Naive thymus-derived CD8-positive, alpha-beta T cell (primary cell): ENCODE measurements at places on chromosomes 1 and 21.

GRCh38 chr1:150017206-150017750 lies 6.8 kb upstream of the OTUD7B start:
- H3K4me1 ChIP-seq, result no peaks in the 10 kb centered on the region
- H3K27ac ChIP-seq, result no peak overlapping the region
- H3K36me3 ChIP-seq, result no peaks in the 10 kb centered on the region
- no peak for DNase-seq
- H3K4me3 ChIP-seq, result no peak overlapping the region
- H3K27me3 ChIP-seq, result no peaks in the 10 kb centered on the region

DNA sequence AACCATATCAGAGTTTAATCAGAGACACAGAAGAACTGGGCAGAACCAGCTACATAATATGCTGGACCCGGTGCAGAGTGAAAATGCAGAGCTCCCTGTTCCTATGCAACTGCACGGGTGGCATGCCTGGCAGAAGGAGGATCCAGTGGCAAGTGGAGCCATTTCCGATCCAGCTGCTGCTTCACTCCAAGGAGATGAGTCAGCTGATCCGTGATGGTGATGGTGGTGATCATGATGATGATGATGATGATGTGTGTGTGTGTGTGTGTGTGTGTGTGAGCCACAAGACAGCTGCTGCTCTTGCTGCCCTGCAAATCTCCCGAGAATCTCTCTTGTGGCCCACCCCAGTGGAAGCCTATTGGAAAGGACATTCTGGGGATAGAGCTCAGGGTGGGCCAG lies 133.0 kb downstream of the URB2 start:
- H3K27me3 ChIP-seq, result no peaks in the 10 kb centered on the region
- H3K27ac ChIP-seq, result no peak overlapping the region
- no peak overlapping the region for H3K4me3 ChIP-seq
- peaks cover 6% of the 10 kb centered on the region for H3K4me1 ChIP-seq

GRCh38 chr1:2602866-2603520 lies 16.4 kb downstream of the PRXL2B start:
- no peaks in the 10 kb centered on the region for H3K27me3 ChIP-seq
- no peak overlapping the region for H3K27ac ChIP-seq
- no peak overlapping the region for H3K4me3 ChIP-seq
- H3K4me1 ChIP-seq, result peaks cover 3% of the 10 kb centered on the region
- DNase-seq, result no peak

DNA sequence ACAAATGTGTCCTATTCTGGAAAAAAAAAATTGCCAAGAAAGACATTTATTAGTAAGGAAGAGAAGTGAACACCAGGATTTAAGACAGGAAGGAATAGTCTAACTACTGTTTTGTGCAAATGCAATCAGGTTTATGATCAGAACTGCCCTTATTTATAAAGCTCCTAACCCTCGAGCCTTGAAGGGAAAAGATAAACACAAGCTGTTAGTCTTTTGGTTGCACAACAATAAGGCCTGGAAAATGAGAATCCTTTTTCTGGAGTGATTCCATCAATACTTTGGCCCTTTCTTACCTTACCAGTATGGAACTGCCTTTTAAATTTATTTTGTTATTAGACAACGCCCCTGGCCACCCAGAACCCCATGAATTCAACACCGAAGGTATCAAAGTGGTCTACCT lies 52.9 kb downstream of the SNRPE start:
- no peaks in the 10 kb centered on the region for H3K27me3 ChIP-seq
- no peak overlapping the region for H3K4me3 ChIP-seq
- DNase-seq, result no peak

DNA sequence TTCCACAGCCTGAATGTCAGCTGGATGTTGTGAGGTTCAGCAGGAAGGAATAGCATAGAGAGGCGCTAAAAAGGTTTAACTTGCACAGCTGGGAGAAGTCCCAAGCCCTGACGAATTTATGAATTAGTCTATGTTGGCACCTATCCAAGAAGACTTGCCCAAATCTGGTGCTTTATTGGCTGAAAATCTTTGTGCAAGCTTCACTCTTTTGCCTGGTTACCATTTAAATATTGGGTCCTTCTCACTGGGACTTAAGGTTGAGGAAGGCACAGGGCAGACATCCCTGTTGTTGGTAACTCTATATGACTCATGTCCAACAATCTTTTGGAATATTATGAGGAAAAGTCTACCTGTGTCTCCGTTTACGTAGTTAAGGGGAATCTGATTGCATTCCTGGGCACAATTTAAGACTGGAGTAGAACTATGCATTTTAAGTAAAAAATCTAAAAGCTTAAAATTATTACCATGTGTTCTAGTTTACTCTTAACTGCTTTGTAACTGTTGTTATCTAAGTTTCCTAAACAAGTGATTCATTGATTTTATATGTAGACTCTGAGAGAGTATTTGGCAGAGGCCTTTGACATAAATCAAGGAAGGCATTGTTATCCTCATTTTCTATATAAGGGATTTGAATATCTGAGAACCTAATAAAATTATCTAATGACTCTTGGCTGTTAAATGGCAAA lies 181.7 kb upstream of the DPYD start:
- no peak overlapping the region for H3K4me3 ChIP-seq
- no peak for DNase-seq
- no peaks in the 10 kb centered on the region for H3K27me3 ChIP-seq
- H3K36me3 ChIP-seq, result peaks cover 4% of the 10 kb centered on the region
- peak overlapping the region; percentile 44 for H3K27ac ChIP-seq
- no peaks in the 10 kb centered on the region for H3K4me1 ChIP-seq

GRCh38 chr1:185568155-185569123 lies 165.8 kb upstream of the HMCN1 start:
- no peaks in the 10 kb centered on the region for H3K36me3 ChIP-seq
- no peak overlapping the region for H3K4me3 ChIP-seq
- H3K4me1 ChIP-seq, result peaks cover 27% of the 10 kb centered on the region
- no peaks in the 10 kb centered on the region for H3K27me3 ChIP-seq

DNA sequence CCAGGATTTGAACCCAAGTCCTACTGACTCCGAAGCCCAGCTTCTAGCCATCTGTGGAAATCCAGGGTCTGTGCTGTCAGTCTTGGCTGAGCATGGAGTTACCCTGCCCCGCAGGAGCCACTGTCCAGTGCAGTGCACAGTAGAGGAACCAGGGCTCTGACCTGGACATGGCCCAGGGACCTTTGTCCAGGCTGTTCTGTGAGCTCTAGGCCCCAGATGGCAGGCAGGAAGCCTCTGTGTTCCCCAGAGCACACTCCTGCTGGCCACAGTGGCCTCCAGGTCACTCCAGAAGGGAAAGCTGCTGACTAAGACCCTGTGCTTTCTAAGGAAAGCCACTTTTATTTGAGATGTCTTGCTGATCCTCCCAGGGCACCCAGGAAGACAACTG lies 13.8 kb downstream of the S100A7A start:
- no peak overlapping the region for H3K4me3 ChIP-seq
- no peaks in the 10 kb centered on the region for H3K4me1 ChIP-seq
- no peaks in the 10 kb centered on the region for H3K36me3 ChIP-seq
- H3K27me3 ChIP-seq, result peaks cover 16% of the 10 kb centered on the region

GRCh38 chr21:39952265-39952664 lies 85.0 kb downstream of the PCP4 start:
- no peaks in the 10 kb centered on the region for H3K27me3 ChIP-seq
- H3K36me3 ChIP-seq, result no peaks in the 10 kb centered on the region
- no peak overlapping the region for H3K4me3 ChIP-seq
- DNase-seq, result no peak
- H3K27ac ChIP-seq, result no peak overlapping the region

GRCh38 chr1:12162459-12163137 lies 4.2 kb upstream of the TNFRSF1B start:
- H3K27ac ChIP-seq, result peak overlapping the region; percentile 87
- peaks cover 78% of the 10 kb centered on the region for H3K4me1 ChIP-seq
- no peak for DNase-seq
- H3K36me3 ChIP-seq, result no peaks in the 10 kb centered on the region

GRCh38 chr1:29391362-29391880 lies 155.1 kb downstream of the PTPRU start:
- H3K4me3 ChIP-seq, result no peak overlapping the region
- H3K27me3 ChIP-seq, result peaks cover 57% of the 10 kb centered on the region
- DNase-seq, result no peak
- no peak overlapping the region for H3K27ac ChIP-seq

DNA sequence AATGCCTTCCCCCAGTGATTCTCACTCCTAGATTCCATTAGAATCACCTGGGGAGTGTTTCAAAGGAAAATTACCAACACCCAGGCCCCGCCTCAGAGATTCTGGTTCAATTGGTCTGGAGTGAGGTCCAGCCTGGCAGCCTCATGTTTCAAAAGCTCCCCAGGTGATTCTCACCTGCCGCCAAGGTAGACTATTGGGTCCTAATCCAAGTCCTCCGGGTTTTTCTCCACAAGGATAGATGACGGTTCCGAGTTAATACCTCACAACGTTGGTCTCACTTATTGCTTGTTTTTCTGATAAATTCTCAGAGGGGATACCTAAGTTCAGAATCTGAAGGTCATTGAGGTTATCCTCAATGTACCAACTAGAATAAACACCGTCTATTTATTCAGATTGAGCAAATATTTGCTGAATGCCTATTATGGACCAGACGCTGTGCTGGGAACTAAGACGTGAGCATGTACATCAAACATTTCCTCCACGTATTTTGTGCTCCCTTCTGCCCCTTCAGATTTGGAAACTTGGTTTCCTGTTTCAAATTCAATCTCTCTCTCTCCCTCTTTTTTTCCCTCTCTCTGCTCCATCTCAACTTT lies 97.5 kb downstream of the SEC16B start:
- no peaks in the 10 kb centered on the region for H3K36me3 ChIP-seq
- DNase-seq, result no peak
- no peak overlapping the region for H3K27ac ChIP-seq
- no peak overlapping the region for H3K4me3 ChIP-seq

DNA sequence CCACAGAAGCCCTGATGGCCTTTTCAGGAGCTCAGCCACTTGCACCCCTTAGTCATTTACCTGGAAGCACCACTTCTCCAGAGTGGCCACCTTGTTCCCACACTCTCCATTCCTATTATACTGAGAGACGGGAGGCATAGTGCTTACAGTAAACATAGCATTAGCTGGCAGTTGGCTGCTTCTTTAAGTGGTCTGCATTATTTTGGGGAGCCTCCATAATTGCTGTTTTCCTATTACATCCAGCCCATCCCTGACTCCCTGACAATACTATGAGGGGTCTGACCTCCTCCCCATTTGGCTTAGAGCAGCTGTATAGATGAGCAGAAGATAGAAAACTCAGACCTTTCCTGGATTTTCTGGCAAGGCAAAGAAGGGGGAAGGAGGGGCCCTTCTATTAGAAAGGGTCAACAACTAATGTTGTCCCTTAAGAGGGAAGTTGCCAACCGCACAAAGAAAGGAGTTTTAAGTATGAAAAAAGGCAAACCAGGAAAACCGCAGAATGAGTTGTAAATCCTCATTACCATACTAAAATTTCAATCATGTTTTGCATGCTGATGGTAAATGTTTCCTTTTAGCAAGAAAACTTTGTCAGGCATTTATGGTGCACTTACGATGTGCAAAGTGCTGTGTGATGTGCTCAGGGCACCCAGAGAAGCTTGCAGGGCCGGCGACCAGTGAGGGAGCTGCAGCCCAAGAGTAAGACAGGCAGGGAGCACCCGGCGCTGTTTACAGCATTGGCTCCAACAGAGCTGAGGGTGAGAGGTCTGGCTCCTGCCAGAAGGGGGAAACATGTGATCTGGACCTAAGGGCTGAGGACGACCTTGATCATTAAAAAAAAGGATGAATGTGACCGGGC lies 167.3 kb downstream of the ZZZ3 start:
- no peaks in the 10 kb centered on the region for H3K27me3 ChIP-seq
- peaks cover 25% of the 10 kb centered on the region for H3K36me3 ChIP-seq
- peaks cover 8% of the 10 kb centered on the region for H3K4me1 ChIP-seq
- H3K4me3 ChIP-seq, result no peak overlapping the region
- DNase-seq, result no peak
- no peak overlapping the region for H3K27ac ChIP-seq

- no peak for DNase-seq
- H3K27ac ChIP-seq, result no peak overlapping the region
- peaks cover 10% of the 10 kb centered on the region for H3K4me1 ChIP-seq
- no peaks in the 10 kb centered on the region for H3K36me3 ChIP-seq
- H3K4me3 ChIP-seq, result no peak overlapping the region
These were observed 50.3 kb upstream of the MPC2 start for GRCh38 chr1:167987174-167987573.

GRCh38 chr1:214448536-214448935 lies 102.9 kb downstream of the PTPN14 start:
- no peak overlapping the region for H3K4me3 ChIP-seq
- DNase-seq, result no peak
- peaks cover 5% of the 10 kb centered on the region for H3K27me3 ChIP-seq
- H3K4me1 ChIP-seq, result no peaks in the 10 kb centered on the region

- H3K4me3 ChIP-seq, result no peak overlapping the region
- H3K27ac ChIP-seq, result no peak overlapping the region
- no peaks in the 10 kb centered on the region for H3K4me1 ChIP-seq
- H3K36me3 ChIP-seq, result no peaks in the 10 kb centered on the region
These were observed 1.7 kb downstream of the NFASC start for GRCh38 chr1:204872262-204872881.

- DNase-seq, result no peak
- H3K27me3 ChIP-seq, result no peaks in the 10 kb centered on the region
- H3K4me1 ChIP-seq, result no peaks in the 10 kb centered on the region
- H3K36me3 ChIP-seq, result no peaks in the 10 kb centered on the region
- H3K4me3 ChIP-seq, result no peak overlapping the region
- no peak overlapping the region for H3K27ac ChIP-seq
These were observed 37.0 kb downstream of the SPAG17 start for GRCh38 chr1:118148034-118148433.

GRCh38 chr1:19569786-19570185 lies 74.3 kb upstream of the NBL1 start:
- no peaks in the 10 kb centered on the region for H3K27me3 ChIP-seq
- H3K36me3 ChIP-seq, result no peaks in the 10 kb centered on the region
- no peaks in the 10 kb centered on the region for H3K4me1 ChIP-seq
- H3K4me3 ChIP-seq, result no peak overlapping the region

DNA sequence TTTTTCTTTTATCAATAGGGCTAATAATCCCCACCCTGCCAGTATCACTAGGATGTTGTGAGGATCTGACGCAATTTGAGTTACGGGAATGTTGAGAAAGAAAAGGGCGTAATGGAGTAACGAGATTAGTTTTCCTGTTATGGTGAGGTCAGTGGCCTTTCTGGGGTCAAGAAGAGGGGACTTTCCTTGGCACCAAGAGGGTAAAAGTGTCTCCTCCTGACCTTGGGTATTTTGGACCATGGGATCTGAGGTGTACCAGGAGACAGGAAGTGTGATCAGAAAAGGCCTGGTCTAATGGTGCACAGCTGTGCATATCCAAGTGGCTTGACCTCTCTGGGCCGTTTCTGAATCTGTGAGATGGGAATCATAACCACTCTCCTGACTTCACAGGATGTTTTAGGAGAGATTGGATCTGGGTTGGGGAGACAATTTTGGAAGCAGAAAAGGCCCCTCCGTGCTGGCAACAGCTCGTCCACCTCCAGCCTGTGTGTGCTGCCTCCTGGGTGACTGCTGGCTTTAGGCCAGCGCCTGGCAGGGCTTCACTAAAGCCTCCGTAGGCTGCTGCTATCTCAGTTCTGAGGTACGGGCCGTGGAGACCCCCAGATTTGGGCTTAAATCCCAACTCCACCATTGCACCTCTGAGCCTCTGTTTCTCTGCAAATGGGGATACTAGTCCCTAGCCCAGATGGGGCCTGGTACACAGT lies 37.1 kb downstream of the ALPL start:
- DNase-seq, result no peak
- no peaks in the 10 kb centered on the region for H3K27me3 ChIP-seq
- no peak overlapping the region for H3K27ac ChIP-seq
